CD4-positive, alpha-beta T cell treated with Interferon gamma for 1 hour (primary cell): ENCODE measurements at places on chromosomes 5 and 9.

- DNase-seq: no peak
These were observed 64.3 kb downstream of the CPLANE1 start for GRCh38 chr5:37184748-37185364.

DNA sequence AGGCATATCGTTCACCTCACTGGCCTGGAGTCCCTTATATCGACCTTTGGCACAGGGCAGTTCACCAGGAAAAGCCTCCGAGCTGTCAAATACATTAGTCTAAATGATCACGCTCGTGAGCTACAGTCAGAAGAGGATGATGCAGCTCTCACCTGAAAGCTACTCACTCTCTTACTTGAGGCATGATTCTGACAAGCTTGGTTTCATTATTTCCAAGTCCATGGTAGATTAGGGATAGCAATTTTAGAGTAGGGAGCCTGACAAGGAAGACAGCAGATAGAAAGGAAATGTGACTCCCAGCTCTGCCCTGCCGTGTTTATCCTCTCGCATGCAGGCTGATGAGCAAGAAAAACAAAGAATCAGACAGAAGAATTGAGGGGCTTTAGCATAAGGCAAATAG is 98.0 kb upstream of the MAP1B start:
- DNase-seq: no peak

GRCh38 chr5:61595426-61595825 is 263.4 kb downstream of the ZSWIM6 start:
- DNase-seq: no peak

DNA sequence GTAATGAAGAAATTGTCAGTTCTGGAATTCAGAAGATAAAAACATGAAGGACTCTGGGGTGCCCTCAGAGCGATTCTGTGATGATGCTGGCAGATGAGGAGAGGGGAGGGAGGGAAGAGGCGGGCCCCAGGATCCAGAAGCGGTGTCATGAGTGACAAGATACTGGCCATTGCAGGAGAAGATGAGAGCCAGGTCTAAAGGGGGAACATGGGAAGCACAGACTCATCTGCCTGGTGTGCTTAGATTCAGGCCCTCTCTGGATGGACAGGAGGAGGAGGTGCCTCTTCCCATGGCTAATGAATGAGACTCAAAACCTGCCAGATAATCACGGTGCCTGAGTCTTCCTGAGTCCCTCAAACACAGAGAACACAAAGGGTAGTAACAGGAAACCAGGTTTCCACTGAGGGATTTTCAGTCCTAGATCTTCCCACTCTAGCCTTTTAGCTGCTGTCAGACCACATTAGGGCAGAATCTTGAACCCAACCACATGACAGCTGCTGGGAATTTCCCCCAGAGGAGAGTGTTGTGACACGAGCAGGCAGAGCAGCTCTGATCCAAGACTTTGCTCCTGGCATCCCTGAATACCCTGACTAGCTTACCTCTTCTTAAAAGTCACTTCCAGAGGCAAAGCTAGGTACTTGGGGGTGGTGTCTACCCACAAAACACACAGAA is 28.2 kb upstream of the HSPA9 start:
- no peak for DNase-seq

DNA sequence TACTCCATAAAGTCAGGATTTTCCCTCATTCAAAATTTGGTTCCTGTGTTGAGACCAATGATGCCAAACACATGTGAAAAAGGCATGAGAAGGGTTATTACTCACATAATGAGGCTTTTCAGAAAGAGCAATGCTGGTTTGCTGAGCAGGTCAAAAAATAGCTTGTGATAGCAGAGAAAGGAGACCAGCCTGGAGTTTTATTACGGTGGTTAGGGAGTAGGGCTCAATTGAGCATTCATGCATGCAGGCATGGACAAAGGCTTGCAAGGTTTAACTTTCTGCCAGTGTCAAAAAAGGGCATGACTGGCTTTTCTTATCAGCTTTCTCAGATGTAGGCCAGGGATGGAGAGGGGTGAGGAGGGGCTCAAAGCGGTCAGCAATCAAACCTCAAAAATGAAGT is 628.3 kb downstream of the DNAH5 start:
- no peak for DNase-seq
